ENCODE measurements at places on chromosomes 5 and 9. TPM values are rescaled to one million over a fixed set of nuclear protein-coding genes. Genes with fewer than 3 reads are reported as not detected.

DNA sequence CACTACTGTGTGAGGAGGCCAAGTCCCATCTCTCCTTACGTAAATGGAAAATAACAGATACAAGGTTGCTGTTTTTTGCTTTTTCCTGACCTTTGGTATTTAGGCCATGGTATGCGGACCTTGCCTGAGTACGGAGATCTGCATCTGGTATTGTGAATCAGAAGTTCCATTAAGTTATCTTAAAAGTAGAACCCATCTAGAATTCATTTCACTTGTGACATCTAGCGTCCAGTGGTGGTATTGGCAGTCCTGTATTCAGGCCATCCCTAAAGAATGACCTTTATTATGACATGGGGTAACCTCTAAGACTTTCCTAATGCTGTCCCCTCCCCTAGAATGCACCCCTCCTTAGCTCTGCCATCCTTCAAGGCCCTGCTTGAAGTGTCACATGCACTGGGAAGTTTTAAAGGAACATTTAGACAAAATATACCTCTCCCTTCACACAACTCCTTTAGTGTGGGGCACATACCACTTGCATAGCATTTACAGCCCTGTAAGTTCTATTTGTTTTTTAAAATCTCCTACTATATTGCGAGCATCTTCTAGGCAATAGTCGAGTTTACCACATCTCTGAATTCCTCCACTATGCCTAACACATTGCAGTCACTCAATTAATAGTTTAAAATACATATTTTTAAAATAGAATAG, 1.9 kb upstream of the SPDL1 start:
- DNase-seq = peak; percentile 67
- H3K4me3 ChIP-seq = no peak overlapping the region
- no peaks in the 10 kb centered on the region for H3K27me3 ChIP-seq
- no peak overlapping the region for H3K27ac ChIP-seq

The TAF11L8 gene
- total RNA-seq = not detected

DNA sequence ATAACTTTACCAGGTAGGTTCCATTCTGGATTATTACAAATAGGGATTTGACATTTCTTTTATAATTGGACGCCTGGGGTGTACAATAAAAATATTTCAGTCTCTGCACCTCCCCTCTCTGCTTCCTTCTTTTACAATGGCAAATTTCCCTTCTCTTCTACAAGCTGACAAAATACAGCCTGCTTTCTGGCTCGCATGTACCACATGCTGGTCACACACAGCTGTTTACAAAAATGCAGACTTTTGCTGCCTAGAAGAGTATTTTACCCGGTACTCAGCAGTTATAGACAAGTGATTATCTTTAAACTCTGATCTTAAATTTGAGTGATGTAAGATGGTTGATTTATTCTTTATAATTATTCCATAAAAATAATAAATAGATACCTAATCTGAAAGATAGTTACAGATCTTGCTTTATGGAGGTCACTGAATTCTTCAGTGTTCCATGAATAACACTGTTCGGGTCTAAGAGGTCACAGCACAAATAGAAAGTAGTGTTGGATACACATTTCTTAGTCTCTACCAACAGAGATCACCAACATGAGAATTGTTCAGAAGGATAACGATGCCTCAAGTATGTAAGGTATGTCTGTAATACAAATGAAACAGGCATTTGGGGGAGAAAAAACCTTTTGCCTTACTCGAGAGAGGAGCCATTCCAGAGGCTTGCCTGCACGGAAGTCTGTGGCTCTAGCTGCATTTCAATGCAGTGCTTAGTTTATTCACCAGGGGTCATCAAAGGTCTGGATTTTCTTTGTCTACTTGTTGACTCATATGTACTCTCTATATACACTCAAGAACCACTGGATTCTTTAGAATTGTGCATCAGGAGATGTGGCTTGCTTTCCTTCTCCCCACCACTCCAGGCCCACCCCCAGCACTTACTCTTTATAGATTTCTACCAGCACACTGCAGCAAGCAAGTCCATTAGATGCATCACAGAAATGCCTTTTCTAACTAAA, 206.6 kb upstream of the RFX3 start:
- no peaks in the 10 kb centered on the region for H3K36me3 ChIP-seq
- H3K27me3 ChIP-seq = no peaks in the 10 kb centered on the region
- DNase-seq = peak; percentile 63

DNA sequence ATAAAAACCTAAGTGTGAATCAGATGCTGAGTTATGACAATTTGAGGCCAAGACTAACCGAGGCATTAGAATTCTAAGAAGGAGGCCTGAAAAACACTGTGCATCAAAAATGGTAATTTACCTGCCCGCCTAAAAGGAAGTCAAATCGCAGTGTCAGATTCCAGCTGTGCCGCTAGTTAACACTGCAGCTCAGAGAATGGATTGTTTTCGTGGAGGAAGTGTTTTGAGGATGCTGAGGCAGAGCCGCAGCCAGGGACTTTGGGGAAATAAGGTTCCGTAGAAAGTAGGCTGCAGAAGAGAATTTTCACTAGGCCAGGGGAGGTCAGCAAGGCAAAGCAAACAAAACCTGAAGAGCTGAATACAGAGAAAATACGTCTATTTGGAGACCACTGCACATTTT, 226.4 kb upstream of the ISL1 start:
- no peak overlapping the region for H3K27ac ChIP-seq
- no peaks in the 10 kb centered on the region for H3K36me3 ChIP-seq

DNA sequence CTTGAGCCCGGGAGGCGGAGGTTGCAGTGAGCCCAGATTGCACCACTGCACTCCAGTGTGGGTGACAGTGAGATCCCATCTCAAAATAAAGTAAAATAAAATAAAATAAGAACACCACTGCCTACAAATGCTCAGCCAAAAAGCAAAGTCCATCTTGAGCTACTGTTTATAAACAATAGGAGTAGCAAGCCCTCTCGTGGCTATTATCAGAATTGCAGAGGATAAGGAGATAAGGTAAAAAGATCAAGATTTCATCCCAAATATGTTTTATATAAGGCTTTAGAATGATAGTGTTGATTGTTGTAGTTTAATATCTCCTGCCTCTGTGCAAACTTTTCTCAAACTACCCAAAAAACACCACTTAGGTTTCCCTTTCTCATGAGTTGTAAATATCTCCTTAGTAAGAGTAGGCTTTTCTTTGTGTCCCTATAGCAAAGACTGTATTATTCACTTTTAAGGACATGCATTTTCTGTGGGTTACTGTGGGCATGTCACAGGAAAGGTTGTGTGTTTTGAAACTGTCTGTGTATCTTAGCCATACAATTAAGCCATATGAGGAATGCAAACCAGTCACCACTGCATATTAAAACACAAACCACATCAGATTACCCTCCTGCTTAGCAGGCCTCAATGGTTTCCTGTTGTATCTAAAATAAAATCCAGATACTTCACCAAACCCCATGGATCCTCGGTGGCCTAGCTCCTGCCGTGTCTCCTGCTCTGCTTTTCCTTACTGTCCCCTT, 31.8 kb upstream of the CKS2 start:
- H3K4me3 ChIP-seq = no peak overlapping the region
- DNase-seq = no peak
- no peaks in the 10 kb centered on the region for H3K4me1 ChIP-seq

GRCh38 chr5:79963261-79964061, 27.6 kb downstream of the MTX3 start:
- H3K36me3 ChIP-seq = no peaks in the 10 kb centered on the region
- H3K27me3 ChIP-seq = no peaks in the 10 kb centered on the region
- no peak overlapping the region for H3K27ac ChIP-seq
- DNase-seq = no peak

- no peak for DNase-seq
- H3K4me3 ChIP-seq = no peak overlapping the region
- no peaks in the 10 kb centered on the region for H3K36me3 ChIP-seq
- H3K27ac ChIP-seq = no peak overlapping the region
These were observed 162.4 kb downstream of the KCNN2 start for GRCh38 chr5:114524221-114524620.

DNA sequence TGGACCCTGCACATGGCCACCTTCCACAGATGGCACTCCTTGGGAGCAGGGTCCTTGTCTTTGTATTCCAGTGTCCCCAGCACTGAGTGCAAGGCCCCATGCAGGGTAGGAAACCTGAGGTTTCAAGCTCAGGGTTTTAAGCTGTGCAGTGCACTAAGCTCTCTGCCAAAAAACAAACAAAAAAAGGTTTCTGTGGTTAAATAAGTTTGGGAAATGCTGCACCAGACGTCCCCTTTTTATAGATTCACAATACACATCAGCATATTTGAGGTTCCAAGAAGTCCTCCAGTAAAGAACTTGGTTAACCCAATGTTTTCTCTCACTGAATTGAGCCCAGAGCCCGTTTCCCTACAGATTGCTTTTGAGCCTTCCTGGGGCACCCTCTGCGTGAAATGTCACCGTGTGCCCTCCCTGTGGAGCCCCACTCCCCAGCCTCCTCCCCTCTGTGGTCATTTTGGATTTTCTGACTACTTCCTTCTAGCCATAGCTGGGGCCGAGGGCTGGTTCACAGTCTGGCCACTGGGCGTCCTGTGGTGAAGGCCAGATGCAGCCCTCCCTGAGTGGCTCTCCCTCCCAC, 17.1 kb downstream of the DELE1 start:
- no peak overlapping the region for H3K4me3 ChIP-seq
- peaks cover 36% of the 10 kb centered on the region for H3K4me1 ChIP-seq
- H3K27ac ChIP-seq = peak overlapping the region; percentile 60
- DNase-seq = no peak
- no peaks in the 10 kb centered on the region for H3K27me3 ChIP-seq
- peaks cover 38% of the 10 kb centered on the region for H3K36me3 ChIP-seq

DNA sequence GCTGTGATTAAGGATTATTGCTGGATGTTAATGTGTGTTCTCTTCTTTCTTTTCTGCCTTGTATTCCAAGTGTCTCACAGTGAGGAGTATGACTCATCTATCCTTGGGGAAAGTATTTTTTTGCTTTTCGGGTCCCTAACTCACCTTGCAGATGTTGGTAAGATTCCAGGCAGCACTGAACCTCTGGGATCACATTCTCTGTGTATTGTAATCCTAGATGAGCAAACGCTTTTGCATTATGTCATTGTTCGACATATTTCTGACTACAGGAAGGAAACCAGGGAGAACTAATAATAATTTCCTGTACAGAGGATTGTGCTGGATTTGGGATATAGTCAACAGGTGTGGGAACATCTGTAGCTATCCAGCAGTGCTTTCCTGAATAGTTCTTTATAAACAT, 246.1 kb upstream of the TUT7 start:
- H3K4me3 ChIP-seq = no peak overlapping the region
- DNase-seq = no peak
- H3K4me1 ChIP-seq = peaks cover 15% of the 10 kb centered on the region

GRCh38 chr5:181198106-181198685, 6.8 kb downstream of the TRIM7 start:
- H3K4me3 ChIP-seq = no peak overlapping the region
- H3K27me3 ChIP-seq = no peaks in the 10 kb centered on the region
- no peak for DNase-seq
- H3K4me1 ChIP-seq = no peaks in the 10 kb centered on the region
- H3K27ac ChIP-seq = no peak overlapping the region

GRCh38 chr9:107488375-107489143, 1.0 kb downstream of the KLF4 start:
- H3K27ac ChIP-seq = peak overlapping the region; percentile 97
- peak overlapping the region; percentile 76 for H3K4me3 ChIP-seq
- peaks cover 41% of the 10 kb centered on the region for H3K36me3 ChIP-seq
- peak; percentile 87 for DNase-seq
- no peaks in the 10 kb centered on the region for H3K27me3 ChIP-seq
- H3K4me1 ChIP-seq = peaks cover 25% of the 10 kb centered on the region

DNA sequence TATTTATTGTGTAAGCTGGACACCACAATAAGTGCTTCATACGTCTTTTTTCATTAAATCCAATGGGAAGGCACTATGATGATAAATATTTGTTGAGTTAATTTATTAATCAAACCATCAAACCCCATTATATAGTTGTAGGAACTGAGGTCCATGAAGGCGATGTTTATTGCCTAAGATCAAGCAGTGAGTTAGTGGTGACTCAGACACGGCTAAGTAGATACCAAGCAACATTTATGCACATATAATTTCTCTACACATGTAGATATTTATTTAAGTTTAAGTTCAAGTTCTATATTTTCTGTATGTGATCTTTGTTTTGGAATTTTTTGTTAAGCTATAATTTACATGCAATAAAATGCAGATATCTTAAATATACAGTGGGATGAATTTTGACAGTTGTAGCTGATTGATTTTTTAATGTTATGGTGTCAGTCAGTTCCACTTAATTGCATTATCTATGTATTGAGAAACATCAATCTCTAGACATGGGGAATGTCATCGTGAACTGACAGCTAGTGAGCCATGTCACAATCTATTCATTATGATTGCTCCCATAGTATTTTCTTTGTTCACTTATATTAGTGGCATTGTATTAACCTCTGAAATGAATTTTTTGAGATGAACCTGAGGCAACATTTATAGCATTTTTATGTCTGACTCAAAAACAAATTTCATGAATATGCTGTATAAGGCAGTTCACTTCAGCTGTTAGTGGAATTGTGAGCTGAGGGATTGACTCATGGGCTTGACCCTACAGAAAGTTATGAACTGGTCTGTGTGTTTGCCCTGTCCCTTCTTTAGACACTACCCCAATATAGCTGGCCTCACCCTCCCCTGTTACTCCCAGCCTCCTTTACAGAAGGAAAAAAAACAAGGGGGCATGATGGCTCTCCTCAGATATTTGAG, 11.9 kb upstream of the GARNL3 start:
- no peaks in the 10 kb centered on the region for H3K36me3 ChIP-seq
- DNase-seq = no peak
- peaks cover 9% of the 10 kb centered on the region for H3K4me1 ChIP-seq
- H3K4me3 ChIP-seq = no peak overlapping the region
- H3K27ac ChIP-seq = no peak overlapping the region
